Pulmonary artery endothelial cell (primary cell): ENCODE measurements at places on chromosomes 5 and 9. TPM values are rescaled to one million over a fixed set of nuclear protein-coding genes. Genes with fewer than 3 reads are reported as not detected.
A peak's percentile ranks its signal among the peaks of the same experiment; 100 is the strongest.

Gene TAF1L
- 0.04 TPM in 1 of 2 replicates, not detected in the other for total RNA-seq

Gene PDE6A
- not detected in 2 replicates for total RNA-seq

Gene IFNA4
- not detected in 2 replicates for total RNA-seq

Gene GADD45G
- total RNA-seq = 0.33 and 0.46 TPM in 2 replicates

Gene ZNF483
- total RNA-seq = 1.4 and 1.9 TPM in 2 replicates

Gene FGD3
- total RNA-seq = not detected in 2 replicates

Gene IL9
- total RNA-seq = not detected in 2 replicates

DNA sequence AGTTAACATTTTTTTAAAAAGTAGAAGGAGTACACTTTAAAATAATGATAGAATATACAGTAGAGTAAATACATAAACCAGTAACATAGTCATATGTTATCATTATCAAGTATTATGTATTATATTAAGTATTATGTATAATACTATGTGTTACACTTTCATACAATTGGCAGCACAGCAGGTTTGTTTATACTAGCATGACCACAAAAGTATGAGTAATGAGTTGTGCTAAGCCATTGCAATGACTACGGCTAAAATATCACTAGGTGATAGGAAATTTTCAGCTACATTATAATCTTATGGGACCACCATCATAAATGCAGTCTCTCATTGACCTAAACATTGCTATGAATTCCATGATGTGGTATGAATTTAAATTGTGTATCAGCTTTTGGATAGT is 506.0 kb downstream of the HTR1A start:
- DNase-seq = no peak

DNA sequence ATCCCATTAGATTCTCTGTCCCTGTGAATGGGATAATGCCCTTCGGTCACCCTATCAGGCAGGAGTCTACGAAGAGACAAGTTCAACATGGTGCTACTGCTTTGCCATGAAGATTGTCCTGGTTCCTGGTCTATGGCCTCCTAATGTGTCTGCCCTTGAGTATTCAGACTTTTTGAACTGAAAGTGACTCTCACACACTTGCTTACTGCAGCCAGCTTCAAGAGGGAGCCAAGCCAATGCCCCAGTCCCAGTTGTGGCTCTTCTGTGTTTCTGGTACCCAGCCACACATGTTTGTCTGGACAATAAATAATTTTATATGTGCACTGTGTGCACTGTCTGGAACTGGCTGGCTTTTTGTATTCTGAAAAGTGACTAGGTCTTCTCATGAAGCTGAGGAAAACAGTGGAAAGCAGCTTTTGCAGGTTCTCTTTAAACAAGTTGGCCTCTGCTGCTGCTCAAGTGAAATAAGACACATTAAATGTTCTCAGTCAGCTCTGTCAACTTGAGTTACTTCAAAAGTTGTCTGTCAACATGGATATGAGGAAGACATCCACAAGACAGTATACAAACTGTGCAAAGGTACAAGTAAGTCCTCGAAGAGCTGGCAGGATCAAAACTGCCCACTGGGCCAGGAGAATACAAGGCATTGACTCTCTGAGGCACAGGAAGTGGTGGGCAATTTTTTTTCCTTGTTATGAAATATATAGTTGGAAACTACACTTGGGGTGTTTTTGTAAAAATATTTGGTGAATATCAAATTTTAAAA is 60.0 kb downstream of the ZNF608 start:
- DNase-seq = no peak

DNA sequence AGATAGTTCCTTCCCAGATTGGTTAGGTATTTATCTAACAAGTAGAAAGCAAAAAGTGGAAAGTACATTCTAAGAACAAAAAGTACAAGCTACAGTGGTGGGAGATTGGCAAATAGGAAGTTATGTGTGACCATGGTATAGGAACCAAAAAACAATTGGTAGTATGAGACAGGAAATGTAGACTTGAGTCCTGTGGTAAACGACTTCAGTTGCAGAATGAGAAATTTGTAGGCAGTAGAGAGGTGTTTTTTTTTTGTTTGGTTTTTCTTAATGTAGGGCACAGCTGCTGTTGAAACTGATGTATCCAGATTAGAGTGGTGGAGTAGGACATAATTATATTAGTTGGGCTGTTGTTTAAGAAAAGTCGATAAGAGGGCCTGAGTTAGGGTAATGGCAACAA is 72.0 kb downstream of the CCNH start:
- DNase-seq = peak; percentile 4

DNA sequence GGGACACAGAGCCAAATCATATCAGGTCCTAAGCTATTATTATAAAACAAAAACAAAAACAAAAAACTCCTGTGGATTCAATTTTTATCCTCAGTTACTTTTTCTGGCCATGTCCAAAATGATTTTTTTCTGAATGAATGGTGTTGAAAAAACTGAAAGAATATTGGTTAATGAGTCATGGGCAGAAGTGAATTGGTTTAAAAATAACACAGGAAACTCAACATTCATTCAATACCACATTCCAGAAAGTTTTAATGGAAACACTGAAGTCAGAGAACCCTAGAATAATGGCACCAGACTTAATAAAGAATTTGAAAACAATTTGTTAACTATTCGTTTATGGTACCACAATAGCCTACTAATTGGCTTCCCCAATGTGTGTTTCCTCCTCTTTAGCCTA is 102.4 kb upstream of the CDH9 start:
- no peak for DNase-seq

- DNase-seq = no peak
Measured at GRCh38 chr9:99026956-99027298, 78.0 kb upstream of the TGFBR1 start.

- no peak for DNase-seq
Measured at GRCh38 chr5:219460-219863, 1.3 kb downstream of the SDHA start.

- no peak for DNase-seq
Measured at GRCh38 chr5:150313921-150314716, 11.4 kb upstream of the ARSI start.

DNA sequence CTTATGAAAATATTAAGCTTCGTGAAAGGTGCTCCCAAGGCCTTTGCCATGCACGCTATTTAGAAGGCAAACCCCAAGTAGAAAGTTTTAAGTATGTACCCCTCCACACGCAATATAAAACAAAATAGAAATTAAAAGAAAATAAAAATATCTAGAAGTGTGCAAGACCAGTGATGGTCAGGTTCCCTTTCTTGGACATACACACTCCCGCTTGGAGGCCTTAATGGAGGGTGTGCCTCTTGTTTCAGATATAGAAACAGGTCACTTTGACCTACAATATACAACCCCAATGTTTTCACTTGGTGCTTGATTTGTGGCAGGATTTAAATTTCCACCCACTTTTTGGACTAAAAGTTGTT is 127.4 kb upstream of the STC2 start:
- DNase-seq = no peak

DNA sequence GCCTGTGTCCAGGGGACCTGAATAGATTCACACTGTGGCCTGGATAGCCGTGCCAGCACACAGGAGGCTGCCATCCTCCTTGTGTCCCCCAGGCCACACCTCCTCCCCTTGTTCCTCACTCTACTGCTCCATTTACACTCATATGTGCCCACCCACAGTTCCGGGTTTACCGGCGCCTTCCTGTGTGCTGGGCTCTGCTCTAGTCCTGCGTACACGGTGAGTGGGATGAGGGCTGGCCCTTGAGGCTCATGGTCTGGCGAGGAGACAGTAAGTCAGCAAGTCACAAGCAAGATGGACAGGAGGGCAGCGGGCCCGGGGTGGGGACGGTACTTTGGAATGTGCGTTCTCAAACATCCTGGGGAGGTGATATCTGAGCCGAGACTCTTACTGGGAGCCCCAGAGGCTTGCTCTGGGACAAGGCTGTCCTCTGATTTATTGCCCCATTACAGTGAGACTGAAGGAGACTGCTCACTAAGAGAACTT is 32.4 kb upstream of the NXNL2 start:
- DNase-seq = no peak

GRCh38 chr5:125370461-125371205 is 624.2 kb upstream of the ZNF608 start:
- DNase-seq = no peak

- no peak for DNase-seq
Measured at GRCh38 chr5:178244576-178244975, 12.0 kb upstream of the PHYKPL start.

DNA sequence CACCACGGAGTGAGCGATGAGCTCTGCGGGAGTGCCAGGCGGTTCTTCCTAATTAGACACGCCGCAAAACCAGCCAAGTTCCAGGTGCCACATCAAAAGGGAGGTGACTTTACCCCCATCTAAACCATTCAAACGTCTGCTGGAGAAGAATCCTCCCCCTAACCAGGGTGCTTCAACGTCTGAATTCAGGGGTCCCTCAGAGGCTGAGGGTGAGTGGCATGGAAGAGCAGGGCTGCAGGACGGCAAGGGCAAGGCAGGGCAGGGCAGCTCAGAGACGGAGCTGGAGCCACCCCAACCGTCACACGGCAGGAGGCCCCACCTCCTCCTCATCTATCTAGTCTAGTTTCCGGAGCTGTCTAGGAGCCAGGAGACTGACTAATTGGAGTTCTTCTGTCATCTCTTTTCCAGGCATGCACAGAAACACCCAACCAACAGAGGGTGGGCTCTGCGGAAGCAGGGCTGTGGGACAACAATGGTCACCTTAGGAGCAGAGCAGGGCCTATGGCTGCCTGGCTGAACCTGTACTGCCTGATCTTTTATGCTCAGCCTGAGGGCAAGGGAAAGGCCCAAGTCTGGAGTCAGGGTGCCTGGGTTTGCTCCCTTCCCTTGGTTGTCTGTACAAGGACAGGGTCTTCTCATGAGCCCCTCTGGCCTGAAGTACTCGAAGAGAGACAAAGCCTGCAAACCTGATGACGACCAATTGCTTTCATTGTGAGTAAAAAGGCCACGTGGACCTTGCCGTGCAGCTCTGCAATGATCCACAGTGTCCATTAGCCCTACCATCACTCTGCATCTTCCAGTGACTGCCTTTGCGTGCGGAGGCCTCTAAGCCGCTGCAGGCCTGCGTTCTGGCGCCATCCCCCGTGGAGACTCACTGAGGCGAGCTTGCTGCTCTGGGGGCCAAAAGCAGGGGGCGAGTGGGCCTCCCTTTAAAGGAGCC is 81.0 kb upstream of the SLC25A51 start:
- no peak for DNase-seq

DNA sequence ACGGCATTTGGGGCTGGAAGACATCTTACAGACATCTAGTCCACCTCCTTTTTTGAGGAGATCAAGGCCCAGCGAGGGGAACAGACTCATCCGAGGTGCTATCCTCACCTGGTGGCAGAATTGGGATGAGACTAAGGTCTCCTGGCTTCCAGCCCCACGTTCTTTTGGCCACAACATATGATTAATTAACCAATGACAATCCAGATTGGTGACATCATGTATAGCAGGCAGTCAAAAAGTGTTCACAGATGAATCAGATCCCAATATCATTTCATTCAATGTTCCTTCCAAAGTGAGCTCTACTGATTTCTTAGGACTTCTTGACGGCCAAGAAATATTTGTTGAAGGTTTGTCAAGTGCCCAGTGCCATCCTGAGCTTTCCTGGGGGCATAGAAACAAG is 3.9 kb downstream of the CFAP77 start:
- no peak for DNase-seq

DNA sequence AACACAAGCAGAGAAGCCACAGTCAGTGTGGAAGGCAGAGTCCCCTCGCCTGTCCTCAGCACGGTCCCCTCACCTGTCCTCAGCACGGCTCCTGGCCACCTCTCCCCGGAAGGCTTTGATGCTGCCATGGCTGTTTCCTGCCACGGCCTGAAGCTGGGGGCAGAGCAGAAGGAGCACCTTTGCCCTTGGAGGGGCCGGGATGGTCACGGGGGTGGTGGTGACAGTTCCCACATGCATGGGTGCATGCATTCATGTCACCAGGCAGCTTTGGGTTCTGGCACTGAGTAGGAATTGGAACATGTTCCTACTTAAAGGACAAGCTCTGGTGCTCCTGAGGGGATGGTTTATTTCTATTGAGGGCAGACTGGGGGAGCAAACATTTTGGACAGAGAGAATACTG is 57.8 kb upstream of the PHYKPL start:
- DNase-seq = no peak

GRCh38 chr5:25439025-25439424 is 794.2 kb upstream of the CDH10 start:
- no peak for DNase-seq

GRCh38 chr5:88244686-88245085 is 24.0 kb downstream of the TMEM161B start:
- no peak for DNase-seq

- no peak for DNase-seq
Measured at GRCh38 chr9:78314953-78315870, 18.3 kb downstream of the PSAT1 start.
